Fibroblast of the conjunctiva (primary cell): ENCODE measurements at places on chromosomes 2 and 18.
A peak's percentile ranks its signal among the peaks of the same experiment; 100 is the strongest.

DNA sequence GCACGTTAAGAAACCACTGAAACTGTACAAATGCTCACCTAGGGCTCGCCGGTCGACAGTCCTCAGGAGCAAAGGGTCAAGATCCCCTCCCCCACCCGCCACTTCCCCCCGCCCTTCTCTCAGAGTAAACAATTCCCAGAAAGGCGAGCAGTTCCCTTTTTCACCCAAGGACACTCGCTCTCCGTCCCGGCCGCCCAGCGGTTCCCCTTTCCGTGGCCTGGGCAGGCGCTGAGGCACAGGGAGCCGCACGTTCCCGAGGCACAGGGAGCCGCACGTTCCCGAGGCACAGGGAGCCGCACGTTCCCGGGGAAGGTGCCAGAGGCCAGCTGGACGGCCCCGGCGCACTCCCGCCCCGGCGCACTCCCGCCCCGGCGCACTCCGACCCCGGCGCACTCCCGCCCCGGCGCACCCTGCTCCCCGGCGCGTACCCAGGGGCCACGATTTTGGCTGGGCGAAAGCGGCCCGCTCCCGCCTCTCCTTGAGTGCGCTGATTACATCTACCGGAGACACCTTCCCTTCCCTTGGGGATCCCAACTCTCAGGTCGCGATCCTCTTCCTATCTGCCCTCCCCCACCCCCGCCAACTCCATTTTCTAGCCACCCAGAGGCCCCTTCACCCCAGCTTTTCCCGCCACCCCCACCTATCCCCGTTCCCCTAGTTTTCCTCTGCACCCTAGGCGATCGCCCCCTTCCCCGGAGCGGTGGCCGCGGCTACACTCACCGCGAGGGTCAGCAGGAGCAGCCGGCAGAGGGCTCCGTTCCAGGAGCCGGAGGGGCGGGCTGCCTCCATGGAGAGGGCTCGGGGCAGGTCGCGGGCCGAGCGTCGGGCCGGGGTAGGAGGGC is 817 bp downstream of the DSC2 start:
- DNase-seq, result no peak

DNA sequence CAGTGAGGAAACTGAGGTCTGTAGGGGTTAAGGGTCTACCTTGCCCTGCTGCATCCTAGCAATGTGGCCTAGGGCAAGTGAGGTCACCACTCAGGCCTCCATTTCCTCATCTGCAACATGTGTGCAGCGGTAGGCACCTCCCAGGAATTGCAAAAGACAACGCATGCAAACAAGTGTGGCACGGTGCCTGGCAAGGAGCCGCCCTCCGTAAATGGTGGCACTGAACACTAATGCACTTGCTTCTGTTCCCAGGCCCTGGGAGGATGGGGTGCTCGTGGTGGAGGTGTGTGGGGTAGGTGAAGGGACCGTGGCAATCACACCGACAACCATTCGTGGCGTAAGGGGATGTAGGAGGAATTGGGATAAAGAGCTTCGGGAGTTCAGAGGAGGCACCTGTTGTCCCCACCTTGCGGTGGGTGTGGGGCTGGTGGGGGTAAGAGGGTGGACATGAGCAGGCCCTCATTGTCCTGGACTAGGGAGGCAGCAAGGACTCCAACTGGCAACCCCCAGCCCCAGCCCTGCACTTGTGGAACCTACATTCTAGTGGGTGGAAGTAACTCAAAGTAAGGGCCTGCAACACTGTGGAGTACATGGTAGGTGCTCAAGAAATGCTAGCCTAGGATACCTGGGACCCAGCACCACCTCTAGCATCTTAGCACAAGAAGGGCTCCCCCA is 26.0 kb downstream of the ATOH8 start:
- no peak for DNase-seq

GRCh38 chr2:9700109-9700495 is 69.3 kb upstream of the YWHAQ start:
- no peak for DNase-seq

GRCh38 chr2:86485802-86486201 is 44.6 kb downstream of the KDM3A start:
- DNase-seq, result no peak

- no peak for DNase-seq
Observed at GRCh38 chr2:58194458-58194857, 46.7 kb downstream of the FANCL start.

DNA sequence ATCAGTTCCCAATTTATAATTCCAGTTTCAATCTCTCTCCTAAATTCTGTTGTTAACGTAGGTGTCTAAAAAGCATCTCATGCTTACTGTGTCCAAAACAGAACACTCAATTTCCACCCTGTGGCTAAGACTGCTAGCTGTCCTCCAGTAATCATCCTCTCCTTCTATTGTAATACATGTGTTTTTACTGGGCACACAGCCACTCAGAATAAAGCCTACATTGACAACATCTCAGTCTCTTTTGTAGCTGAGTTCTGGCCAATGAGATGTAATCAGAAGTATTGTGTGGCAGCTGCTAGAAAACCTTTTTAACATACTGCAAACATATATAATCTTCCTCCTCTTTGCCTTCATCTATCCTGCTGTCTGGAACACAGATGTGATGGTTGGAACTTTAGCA is 29.4 kb upstream of the TSPYL6 start:
- DNase-seq, result no peak

DNA sequence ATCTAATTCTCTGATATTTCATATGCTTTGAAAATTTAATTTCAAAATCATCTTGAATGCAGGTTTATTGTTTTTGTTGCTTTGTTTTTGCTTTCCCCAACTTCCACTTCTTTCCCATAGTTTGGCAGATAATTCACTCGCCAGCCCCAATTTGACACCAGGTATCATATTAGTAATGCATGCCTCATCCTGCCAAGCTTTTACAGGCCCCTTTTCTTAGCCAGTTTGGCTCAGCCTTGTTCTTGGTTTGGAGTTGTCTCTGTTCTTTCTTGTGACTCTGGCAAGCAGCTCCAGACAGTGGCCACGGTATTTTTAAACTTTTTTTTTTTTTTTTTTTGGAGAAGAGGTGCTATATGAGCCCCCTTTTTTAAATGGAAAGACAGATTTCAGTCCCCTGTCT is 65.3 kb downstream of the PMS1 start:
- no peak for DNase-seq

DNA sequence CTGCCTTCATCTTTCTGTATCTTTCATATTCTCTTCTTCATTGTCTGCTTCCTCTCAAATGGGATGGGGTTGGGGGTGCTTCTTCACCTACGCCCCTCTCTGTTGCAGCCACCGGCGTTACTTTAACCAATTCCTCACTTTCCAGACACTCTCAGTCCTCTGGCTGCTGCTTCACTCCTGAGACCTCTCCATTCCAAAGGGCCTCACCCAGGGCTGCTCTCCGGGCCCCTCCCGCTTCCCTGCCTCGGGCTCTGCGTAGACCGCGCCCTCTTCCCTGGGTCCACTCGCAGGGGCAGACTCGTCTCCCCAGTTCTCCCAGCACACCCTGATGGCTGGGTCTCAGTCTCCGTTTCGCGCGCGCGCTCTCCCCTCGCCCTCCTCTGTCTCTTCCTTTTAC is 926 bp downstream of the SERPINB8 start:
- no peak for DNase-seq

DNA sequence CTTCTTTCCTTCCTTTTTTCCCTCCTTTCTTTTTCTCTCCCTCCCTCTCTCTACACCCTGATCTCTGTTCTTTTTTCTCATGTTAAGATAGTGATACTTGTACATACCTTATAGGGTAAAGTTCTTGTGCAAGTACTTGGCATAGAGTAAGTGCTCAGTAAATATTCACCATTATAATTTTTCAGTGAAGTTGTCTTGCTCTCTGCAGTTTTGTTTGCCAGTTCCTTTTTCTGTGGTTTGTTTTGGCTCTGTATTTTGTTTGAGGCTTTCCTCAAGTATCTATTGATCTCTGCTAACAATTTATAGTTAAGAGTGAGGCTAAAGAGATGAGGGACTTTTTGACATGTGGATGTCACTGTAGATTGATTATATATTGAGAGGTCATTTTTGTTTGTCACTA is 48.0 kb downstream of the MTX2 start:
- DNase-seq, result no peak

GRCh38 chr2:229650901-229651300 is 63.5 kb downstream of the DNER start:
- no peak for DNase-seq

GRCh38 chr2:194946826-194947225 is 710.2 kb upstream of the SLC39A10 start:
- no peak for DNase-seq

- DNase-seq, result no peak
Observed at GRCh38 chr18:48060970-48061369, 130.5 kb upstream of the SMAD2 start.

DNA sequence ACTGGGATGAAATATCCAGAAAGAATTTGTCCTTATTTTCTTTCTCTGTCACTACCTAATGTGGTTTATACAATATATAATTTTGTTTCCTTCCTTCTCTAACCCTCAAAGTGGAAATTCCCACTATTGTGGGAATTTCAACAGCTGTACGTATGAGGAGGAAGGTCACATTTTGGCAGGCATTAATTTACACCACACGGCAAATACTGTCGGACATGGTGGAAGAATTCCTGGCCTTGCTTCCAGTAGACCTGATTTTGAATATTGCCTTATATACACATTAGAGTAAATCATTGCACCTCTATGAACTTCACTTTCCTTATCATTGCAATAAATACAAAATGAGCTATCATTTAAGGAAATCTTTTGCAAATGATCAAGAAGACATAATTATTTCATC is 358.1 kb upstream of the ETAA1 start:
- no peak for DNase-seq

DNA sequence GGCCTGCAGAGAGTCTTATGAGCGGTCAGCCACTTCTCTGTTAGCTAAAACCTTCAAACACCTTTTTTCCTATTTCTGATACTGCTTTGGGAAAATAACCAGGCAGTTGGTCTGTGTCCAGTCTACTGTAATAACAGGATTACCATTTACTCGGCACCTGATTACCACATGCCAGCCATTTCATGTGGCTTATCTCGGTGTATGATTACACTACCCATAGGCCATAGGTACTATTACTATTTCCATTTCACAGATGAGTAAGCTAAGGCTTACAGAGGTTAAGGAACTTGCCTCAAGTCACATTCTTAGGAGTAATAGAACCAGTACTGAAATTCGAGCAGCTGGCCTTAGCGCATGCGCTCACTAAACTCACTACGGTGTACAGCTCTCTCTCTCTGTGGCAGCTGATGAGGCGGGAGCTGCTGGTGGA is 147.2 kb upstream of the L3MBTL4 start:
- no peak for DNase-seq

GRCh38 chr2:43418680-43419079 is 177.2 kb downstream of the THADA start:
- no peak for DNase-seq

DNA sequence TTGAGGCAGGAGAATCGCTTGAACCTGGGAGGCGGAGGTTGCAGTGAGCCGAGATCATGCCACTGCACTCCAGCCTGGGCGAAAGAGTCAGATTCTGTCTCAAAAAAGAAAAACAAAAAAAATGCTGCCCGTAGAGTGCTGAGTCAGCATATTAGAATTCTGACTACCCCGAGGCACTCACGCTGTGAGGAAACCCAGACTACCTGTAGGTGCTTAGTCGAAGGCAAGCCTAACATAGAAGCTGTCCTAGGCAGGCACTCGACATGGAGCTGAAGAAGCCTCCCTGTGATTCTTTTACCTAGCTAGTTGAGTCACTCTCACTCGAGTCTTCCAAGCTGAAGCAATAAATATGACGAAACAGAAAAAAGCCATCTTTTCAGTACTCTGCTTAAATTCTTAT is 1323.2 kb upstream of the DDX18 start:
- DNase-seq, result no peak

DNA sequence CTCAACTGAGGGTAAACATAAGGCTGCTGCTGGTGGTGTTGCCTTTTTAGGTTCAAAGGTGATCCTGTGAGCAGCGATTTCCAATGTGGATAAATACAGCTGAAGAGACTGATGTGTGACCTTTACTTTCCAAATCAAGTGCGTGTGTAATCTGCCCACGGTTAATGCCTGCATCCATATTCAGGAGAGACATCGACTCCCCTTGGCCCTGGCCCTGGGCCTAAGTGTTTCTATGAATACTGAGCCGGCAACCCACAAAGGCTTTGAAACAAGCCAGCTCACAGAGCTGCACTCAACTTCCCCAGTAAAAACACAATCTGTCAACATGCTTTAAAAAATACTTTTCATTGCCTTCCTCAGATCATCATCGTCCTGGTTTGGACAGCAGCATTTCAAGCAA is 1026.6 kb downstream of the TMEM182 start:
- DNase-seq, result no peak

GRCh38 chr18:25112821-25113434 is 239.0 kb downstream of the ZNF521 start:
- no peak for DNase-seq

- no peak for DNase-seq
Observed at GRCh38 chr2:55107436-55107835, 57.2 kb upstream of the RTN4 start.

DNA sequence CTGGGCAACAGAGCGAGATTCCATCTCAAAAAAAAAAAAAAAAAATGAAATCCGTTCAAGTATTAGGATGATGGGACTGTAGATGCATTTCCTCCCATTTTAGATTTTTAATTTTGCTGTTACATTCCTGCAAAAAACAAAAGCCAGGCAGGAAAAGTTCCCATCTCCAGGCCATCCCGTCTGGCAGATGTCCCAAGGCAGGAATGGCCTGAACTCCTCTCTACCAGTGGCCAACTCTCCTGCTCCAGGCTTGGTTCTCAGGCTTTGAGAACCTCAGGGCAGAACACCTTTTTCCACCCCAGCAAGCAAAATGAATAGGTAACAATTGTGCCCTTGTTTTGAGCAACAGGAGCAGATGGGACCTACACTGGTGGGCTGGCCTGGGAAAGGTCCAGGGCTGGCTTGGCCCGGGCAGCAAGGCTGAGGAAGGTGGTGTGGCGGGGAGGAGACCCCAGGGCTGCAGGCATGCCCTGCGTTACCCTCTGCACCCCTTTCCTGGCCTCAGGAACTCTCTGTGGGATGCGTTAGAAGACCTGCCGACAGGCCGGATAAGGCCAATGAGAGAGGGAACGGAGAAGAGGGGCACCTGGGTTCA is 86.0 kb downstream of the FAM210A start:
- DNase-seq, result no peak

GRCh38 chr18:49355028-49355427 is 105.4 kb downstream of the DYM start:
- DNase-seq, result no peak

DNA sequence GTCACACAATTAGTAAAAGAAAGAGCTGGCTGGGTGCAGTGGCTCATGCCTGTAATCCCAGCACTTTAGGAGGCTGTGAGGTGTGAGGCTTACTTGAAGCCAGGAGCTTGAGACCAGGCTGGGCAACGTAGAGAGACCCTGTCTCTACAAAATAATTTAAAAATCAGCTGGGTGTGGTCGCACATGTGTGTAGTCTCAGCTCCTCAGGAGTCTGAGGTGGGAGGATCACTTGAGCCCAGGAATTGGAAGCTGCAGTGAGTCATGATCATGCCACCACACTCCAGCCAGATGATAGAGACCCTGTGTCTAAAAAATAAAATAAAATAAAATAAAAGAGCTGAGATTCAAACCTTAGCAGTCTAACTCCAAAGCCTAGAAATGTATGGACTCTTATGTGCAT is 39.0 kb upstream of the NEDD4L start:
- no peak for DNase-seq

GRCh38 chr2:84674099-84674498 is 157.8 kb downstream of the DNAH6 start:
- no peak for DNase-seq

- peak; percentile 45 for DNase-seq
Observed at GRCh38 chr18:46917803-46918600, 600 bp downstream of the KATNAL2 start.
